Left kidney (tissue), 8 donors: ENCODE measurements at places on chromosomes 5 and 9. TPM values are rescaled to one million over a fixed set of nuclear protein-coding genes. Genes with fewer than 3 reads are reported as not detected.

The SH3GL2 gene
- polyA plus RNA-seq, result 5.3 TPM

DNA sequence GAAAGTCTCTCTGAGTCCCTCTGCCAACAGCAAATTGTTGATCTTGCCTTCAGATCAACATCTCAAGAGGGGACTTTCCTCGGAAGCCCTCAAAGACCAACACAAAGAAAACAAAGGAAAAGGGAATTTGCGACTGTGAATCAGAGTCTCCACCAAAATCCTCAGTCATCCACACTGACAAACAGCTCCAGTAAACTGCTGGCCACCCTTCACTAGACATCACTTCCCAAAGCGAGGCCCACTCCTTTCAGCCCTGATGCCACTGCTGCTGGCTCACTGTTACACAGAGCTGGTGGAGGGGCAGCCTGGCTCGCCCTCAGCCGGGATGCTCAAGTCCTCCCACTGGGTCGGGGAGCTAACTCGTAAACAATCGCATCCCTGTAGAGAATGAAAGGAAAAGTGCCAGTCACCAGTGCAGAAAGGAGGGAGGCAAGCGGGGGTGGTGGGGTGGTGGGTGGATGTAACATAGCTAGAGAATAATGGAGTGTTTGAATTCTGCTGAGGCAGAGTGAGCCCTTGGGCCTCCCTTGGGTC lies 1.3 kb downstream of the FGF1 start:
- DNase-seq, result no peak

GRCh38 chr5:51632793-51633192 lies 249.5 kb downstream of the ISL1 start:
- DNase-seq, result no peak

The HACD4 gene
- polyA plus RNA-seq, result 3.6 TPM

DNA sequence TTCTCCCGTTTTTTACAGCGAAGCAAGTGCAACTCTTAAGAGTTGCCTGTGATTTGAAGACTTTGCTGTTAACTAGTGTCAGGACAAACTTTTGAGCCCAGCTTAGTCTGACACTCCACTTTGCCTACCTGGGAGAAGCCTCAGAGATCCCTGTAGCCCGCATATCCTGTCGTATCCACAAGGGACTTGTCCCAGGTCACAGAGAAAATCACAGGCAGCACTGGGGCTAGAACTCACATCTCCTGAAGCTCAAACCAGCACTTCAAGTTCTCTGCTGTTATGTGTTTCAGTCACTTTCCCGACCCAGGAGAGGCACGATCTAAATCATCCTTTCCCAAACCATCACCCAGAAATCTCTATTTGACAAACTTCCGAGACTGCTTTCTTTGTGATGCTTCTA lies 584.5 kb downstream of the ACTL7B start:
- DNase-seq, result no peak

DNA sequence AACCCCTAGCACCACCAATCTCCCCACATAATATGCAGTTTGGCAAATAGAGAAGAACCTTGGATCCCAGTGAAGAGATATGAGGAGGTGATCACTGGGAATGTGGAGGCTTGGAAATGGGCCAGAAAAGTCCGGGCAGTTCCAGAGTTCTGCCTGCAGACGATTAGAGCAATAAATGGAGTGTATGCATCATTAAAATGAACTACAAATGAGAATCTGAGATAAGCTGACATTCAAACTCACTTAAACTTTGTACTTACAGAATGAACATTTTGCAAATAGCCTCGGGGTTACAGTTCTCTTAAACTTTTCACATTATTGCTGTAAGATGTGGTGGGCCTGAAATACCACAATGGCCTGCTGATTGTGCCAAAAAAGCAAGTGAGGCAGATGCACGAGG lies 23.0 kb upstream of the LHFPL2 start:
- no peak for DNase-seq

The SMARCA2 gene
- 137 TPM for polyA plus RNA-seq

DNA sequence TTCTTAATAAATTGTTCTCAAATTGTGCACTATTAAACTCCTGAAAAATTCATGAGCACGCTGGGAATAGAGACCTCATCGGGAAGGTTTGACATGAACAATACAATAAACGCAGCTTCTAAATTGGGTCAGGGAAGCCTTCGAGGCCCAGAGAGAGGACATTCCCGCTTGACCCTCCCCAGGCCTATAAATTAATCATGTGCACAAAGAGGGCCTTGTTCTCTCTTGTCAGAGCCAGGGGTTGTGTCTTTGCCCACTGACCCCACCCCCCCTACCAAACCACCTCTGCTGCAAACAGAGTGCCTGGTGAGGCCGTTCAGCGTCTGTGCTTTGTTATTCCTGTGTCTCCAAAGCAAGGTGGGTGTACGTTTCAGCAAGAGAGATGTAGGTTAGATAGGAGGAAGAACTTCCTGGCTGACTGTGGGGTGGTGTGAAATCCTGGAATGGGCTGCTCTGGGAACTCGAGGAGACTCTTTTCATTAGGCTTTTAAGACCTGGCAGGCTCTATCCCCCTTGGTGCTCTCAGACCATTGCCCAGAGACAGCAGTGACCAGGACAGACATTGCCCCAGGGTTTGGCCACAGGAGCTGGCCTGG lies 18.2 kb upstream of the DAB2IP start:
- no peak for DNase-seq

The FCHO2 gene
- polyA plus RNA-seq, result 32.7 TPM

- no peak for DNase-seq
Observed at GRCh38 chr9:37197158-37198038, 77.0 kb downstream of the ZCCHC7 start.

GRCh38 chr9:92292338-92293074 lies 991 bp downstream of the IARS1 start:
- no peak for DNase-seq

GRCh38 chr5:35789732-35790456 lies 66.8 kb upstream of the IL7R start:
- DNase-seq, result no peak

DNA sequence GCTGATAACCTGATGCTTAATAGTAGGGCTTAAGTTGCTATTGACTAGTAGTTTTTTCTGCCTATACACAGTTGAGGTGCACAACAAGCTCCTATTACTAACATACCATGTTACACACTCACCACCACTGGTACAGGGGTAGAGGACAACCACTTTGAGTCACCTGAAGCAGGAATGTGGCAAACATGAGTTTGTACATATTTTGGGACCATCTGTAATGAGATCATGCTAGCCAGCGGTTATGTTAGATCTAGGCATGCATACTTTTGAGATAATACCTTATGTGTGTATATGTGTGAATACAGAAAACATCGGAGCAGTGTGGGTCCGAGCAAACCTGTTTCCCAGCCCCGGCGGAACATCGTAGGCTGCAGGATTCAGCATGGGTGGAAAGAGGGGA lies 72.8 kb upstream of the NXNL2 start:
- DNase-seq, result no peak

DNA sequence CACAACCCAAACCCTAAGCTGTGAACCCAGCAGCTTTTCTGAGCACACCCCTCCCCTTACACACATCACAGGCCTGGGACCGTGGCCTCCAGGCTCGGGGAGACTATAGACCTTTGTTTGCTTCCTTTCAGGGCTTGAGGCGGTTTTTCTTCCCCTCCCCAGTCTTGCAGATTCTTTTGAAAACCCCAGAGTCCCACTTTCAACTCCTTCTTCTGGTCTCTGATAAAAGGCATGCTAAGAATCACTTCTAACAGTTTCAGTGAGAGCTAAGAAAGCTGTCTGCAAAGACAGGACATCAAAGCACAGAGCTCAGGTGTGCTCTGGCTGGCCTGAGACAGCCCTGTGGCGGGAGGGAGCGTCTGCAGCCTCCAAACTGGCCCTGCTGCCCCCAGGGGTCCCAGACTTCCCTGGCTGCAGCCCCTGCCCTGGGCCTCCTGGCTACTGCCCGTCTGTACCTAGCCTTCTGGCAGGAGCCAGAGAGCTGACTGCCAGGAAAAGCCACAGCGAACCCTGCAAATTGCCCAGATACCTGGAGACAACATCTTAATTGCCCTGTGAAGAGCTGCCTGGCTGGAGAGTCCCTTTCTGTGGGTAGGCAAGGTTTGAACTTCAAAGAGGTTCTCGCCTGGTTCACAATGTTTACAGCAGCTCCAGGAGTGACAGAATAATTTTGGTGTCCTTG lies 138.9 kb downstream of the GADD45G start:
- no peak for DNase-seq

- DNase-seq, result no peak
Observed at GRCh38 chr9:105138306-105138801, 106.1 kb upstream of the SLC44A1 start.

The BRINP1 gene
- polyA plus RNA-seq, result 8.4 TPM

DNA sequence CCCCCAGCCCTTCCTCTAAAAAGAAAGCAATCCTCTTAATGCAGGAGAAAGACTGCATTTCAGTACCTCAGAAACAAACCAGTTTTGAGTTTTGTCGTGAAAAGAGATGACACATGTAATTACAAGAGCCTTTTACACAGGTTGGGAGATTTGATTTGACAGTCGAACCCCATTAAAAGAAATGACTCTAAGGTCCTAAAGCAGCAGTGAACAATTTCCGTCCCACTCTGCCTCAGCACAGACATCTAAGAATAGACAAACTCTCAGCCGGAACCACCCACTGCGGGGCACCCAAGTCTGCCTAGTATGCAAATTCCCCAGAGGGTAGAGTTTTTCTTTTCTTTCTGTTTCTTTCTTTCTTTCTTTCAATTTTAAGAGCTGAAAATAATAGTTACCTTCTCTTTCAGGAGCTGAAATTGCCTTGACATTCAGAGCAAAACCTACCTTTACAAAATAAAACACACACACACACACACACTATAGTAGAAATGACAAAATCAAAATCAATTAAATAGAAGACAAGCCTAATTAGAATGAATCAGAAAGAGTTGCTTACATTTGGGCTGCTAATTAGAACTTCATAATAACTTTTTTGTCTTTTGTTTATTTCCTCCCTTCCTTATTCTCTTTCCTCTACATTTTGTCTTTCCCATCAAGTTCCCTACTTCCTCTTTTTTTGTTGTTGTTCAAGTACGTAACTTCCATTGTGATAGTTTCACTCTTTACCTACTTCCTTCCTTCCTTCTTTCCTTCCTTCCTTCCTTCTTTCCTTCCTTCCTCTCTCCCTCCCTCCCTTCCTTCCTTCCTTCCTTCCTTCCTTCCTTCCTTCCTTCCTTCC lies 65.1 kb downstream of the BASP1 start:
- no peak for DNase-seq

The ZFP2 gene
- 9.9 TPM for polyA plus RNA-seq

The TSSK1B gene
- polyA plus RNA-seq, result 0.12 TPM

GRCh38 chr5:61811052-61811451 lies 479.0 kb downstream of the ZSWIM6 start:
- no peak for DNase-seq

- DNase-seq, result no peak
Observed at GRCh38 chr5:74562122-74562521, 78.4 kb downstream of the ENC1 start.

GRCh38 chr9:90801241-90801972 lies at the start of gene SYK:
Gene SYK, plus strand, starts transcription at chr9:90801819. Its CDS starts 42,080 bp downstream, at chr9:90843899.
- no peak for DNase-seq

GRCh38 chr5:52620315-52620714 lies 167.4 kb upstream of the ITGA1 start:
- DNase-seq, result no peak

- no peak for DNase-seq
Observed at GRCh38 chr5:109694451-109694891, 4.7 kb downstream of the MAN2A1 start.

The PCDHGA2 gene
- polyA plus RNA-seq, result 6.8 TPM

GRCh38 chr9:117313989-117314388 lies 100.9 kb downstream of the ASTN2 start:
- no peak for DNase-seq

The TERT gene
- 0.33 TPM for polyA plus RNA-seq

The GFI1B gene
- 0.52 TPM for polyA plus RNA-seq

DNA sequence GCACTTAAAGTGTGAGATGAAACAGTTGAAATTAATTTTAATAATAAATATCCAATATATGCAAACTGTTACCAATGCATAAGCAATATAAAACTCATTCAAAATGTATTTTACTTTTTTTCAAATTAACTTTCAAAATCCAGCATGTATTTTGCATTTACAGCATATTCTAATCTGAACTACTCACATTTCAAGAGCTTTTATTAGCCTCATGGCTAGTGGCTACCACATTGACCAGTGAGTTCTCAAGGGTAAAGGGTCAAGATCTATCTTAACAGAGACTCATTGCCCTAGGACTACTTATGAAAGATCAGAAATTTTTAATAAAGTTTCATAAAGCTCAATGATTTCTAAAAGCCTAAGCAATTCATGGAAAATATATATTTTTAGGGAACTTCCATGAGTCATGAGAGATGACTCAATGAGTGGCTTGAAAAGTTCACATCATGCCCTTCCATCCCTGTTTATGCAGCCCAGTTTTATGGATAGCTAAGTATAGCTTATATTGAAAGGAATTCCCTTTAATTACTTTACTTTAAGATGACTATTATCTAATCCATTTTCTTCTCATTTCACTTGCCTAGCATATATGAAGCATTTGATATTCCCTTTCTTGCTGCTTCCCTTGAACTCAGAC lies 608.6 kb downstream of the SLCO4C1 start:
- no peak for DNase-seq

DNA sequence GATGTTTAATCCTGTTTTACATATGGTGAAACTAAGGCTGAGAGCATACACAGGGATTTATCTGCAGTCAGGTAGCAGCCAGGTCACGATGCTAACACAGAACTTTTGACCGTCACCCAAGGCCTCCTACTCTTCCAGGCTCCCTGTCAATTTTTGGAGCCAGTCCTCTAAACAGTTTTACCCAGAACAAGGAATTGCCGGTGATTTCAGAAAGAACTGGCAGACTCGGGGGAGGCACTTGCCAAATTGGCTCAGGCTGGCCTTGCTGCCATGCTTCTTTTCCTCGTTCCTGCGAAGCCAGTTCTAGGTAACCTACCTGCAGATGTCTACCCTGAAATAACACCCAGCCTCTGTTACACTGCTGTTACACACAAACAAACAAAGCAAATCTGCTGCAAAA lies 21.2 kb downstream of the GRIA1 start:
- no peak for DNase-seq

GRCh38 chr5:69502767-69503488 lies 10.3 kb downstream of the OCLN start:
- no peak for DNase-seq

GRCh38 chr5:132629230-132629944 lies 28.6 kb upstream of the IL13 start:
- DNase-seq, result no peak

GRCh38 chr9:97850746-97851445 lies 2.1 kb upstream of the FOXE1 start:
- no peak for DNase-seq

DNA sequence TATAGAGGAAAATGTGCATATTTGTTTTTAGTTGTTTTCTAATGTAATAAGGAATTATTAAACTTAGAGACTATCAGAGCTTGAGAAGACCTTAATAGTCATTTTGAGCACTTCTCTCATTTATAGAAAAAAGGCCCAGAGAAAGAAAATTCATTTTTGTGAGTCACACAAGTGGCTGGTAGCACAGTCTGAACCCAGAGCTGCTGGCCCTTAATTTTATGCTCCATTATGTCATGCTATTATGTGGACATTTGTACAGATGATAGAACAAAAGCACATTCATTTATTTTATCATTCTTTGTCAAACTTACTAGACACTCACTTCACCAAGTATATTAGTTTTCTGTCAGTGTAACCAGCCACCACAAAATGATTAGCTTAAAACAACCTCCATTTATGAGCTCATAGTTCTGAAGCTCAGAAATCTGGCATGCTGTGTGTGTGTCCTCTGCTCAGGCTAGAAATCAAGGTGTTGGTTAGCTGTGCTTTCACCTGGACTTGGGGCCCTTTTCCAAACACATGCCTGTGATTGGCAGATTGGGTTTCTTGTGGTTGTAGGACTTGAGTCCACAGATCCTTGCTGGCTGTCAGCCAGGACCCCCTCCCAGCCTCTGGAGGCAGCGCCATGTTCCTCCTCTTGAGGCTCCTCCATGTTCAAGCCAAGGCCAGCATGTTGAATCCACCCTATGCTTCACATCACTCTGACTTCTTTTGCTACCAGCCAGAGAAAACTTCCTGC lies 188.9 kb downstream of the ARHGAP26 start:
- no peak for DNase-seq

The CTXN3 gene
- polyA plus RNA-seq, result not detected
